Ovary (tissue), 10 donors: ENCODE measurements at places on chromosomes 11 and 22. TPM values are rescaled to one million over a fixed set of nuclear protein-coding genes. Genes with fewer than 3 reads are reported as not detected.

DNA sequence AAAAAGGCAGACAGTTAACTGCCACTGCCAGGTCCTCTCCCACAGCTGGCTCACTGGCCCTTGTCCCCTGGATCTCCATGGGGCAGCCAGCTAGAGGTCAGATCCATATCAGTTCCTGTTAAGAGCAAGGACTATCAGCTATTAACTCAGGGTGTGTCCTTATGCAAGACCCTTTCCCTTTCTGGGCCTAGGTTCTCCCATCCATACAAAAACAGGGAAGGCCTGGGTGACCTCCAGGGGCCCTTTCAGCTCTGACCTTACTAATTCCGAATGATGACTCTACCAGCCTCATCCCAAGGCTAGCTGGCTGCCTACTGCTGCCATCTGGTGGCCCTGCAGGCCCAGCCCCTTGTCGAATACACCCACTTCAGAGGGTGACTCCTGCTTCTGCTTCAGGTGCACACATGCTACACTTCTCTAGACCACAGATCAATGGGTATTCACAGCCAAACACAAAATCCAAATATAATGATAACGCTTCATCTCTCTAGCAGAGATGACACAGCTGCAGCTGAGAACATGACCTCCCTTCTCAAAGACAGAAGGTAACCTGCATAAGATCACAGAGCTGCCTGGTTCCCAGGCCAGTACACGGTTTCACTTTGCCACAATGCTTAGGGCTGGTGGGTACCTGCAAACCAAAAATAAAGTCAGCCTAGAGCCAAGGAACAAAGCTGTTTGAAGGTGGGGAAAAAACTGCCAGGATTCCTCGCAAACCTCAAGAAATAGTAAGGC, 34.1 kb downstream of the SERGEF start:
- DNase-seq: no peak
- H3K27ac ChIP-seq: no peak overlapping the region
- H3K4me1 ChIP-seq: no peaks in the 10 kb centered on the region
- no peaks in the 10 kb centered on the region for H3K36me3 ChIP-seq
- no peaks in the 10 kb centered on the region for H3K27me3 ChIP-seq
- H3K4me3 ChIP-seq: no peak overlapping the region

Gene UPK3A
- total RNA-seq: not detected

DNA sequence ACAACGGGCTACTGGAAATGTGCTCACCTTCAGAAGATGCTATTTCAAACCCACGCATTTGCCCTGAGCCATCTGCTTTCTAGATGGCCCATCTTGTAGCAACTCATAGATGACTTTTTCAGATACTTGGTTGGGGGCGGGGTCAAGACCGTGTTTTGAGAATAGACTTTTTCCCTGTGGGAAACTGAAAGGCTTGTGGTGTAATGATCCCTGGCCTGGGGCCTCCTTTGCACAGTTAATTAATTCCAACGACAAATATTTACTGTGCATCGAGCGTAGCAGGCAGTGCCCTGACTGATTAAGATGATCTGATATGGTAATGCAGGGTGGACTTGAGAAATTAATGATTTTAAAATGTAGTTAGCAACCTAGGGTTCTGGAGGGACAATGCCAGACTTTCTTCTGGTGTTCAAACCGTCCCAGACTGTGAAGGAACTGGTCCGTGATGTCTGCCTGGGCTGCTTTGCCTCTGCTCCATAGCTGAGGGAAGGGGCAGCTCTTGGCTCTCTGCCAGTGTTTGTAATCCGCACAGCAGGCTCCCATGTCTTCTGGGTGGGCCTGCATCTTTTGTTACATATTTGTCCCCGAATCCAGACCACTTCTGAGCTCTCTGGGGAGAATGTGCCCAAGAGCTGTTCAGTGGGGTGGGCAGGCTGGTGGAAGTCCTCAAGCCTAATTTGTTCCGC, 84.8 kb downstream of the ADAMTS15 start:
- H3K36me3 ChIP-seq: no peaks in the 10 kb centered on the region
- no peak overlapping the region for H3K4me3 ChIP-seq
- H3K27ac ChIP-seq: no peak overlapping the region
- H3K4me1 ChIP-seq: no peaks in the 10 kb centered on the region
- no peak for DNase-seq

GRCh38 chr11:66625041-66625751, 8.8 kb downstream of the RBM14 start:
- H3K27ac ChIP-seq: no peak overlapping the region
- H3K4me1 ChIP-seq: peaks cover 7% of the 10 kb centered on the region
- no peak for DNase-seq
- H3K4me3 ChIP-seq: no peak overlapping the region

GRCh38 chr22:48820481-48821345, 1007.0 kb downstream of the BRD1 start:
- no peak overlapping the region for H3K4me3 ChIP-seq
- no peak overlapping the region for H3K27ac ChIP-seq
- no peaks in the 10 kb centered on the region for H3K4me1 ChIP-seq
- DNase-seq: no peak
- H3K36me3 ChIP-seq: no peaks in the 10 kb centered on the region

Gene TMEM45B
- 0.57 TPM for total RNA-seq

DNA sequence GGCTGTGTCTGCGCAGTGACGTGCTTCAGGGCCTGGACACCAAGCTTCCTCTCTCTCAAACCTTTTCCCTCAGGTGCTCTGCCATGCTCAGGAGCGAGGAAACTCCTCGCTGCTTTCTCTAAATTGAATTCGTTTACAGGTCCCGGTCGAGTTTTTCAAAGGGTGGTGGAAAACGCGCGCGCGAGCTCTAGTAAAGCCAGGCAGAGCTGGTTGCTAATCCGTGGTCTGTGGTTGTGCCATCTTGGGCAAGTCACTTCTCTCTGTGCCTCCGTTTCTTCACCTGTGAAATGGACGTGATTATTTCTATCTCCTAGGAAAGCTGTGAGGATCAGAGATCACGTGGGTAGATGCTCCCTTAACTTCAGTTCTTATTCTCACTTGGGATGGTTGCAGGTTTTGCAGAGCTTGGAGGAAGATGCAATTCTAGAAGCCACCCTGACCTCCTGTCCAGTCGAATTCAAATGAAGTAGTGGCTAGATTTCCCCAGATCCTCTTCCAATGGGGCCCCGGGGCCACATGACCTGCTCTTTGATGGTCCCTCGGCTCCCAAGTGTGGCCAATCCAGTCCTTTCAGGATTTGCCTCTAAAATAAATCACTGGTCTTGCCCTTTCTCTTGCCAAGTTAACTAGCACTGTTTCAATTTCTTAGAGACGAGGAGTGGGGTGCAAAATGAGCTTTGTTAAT, 10.5 kb upstream of the ALX4 start:
- H3K36me3 ChIP-seq: no peaks in the 10 kb centered on the region
- no peak overlapping the region for H3K27ac ChIP-seq
- H3K4me3 ChIP-seq: no peak overlapping the region
- no peak for DNase-seq
- no peaks in the 10 kb centered on the region for H3K4me1 ChIP-seq
- no peaks in the 10 kb centered on the region for H3K27me3 ChIP-seq

DNA sequence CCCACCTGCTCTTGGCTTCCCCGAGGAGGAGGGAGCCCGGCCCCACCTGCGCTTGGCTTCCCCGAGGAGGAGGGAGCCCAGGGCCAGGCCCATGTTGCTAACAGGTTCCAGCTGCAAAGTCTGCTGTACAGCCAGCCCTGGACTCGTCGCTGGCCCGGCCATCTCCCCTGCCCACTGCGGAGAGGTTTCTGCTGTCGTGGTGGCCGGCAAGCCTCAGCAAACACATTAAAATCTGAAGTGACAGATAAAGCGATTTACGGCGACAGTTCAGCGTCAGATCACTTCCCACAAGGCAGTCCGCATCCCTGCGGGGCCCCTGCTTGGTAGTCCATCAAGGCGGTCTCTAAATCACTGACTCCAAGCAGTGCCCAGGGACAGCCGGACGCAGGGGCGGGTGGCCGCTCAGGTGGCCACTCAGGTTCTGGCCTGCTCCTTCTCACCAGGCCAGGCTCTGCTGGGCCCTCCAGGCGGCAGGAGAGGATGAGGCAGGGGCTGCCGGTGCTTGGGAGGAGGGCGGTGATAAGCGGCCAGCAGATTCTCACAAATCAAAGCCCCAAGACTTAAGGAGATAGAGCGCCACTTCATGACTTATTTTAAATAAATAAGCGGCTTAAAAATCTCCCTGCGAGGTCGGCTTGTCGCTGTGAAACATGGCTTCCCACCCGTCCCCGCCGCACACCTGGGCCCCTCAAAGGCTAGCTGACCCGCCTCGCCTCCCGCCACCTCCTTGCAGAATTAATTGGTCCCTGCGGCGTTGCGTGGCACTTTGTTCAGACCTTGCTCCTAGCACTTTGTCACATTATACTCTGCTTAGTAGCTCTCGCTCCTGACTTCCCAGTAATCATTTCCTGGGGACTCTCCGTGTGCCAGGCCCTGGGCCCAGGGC, 21.1 kb downstream of the MACROD1 start:
- no peak overlapping the region for H3K4me3 ChIP-seq
- H3K36me3 ChIP-seq: no peaks in the 10 kb centered on the region
- H3K4me1 ChIP-seq: peaks cover 12% of the 10 kb centered on the region
- no peak overlapping the region for H3K27ac ChIP-seq
- no peak for DNase-seq

Gene NCR3LG1
- total RNA-seq: 3.5 TPM

- H3K4me1 ChIP-seq: no peaks in the 10 kb centered on the region
- H3K27me3 ChIP-seq: no peaks in the 10 kb centered on the region
- DNase-seq: no peak
- H3K36me3 ChIP-seq: no peaks in the 10 kb centered on the region
- no peak overlapping the region for H3K4me3 ChIP-seq
These were observed 22.1 kb downstream of the IFITM10 start for GRCh38 chr11:1728301-1728700.

- H3K36me3 ChIP-seq: no peaks in the 10 kb centered on the region
- H3K27me3 ChIP-seq: no peaks in the 10 kb centered on the region
- no peaks in the 10 kb centered on the region for H3K4me1 ChIP-seq
- H3K4me3 ChIP-seq: no peak overlapping the region
These were observed 725.5 kb downstream of the METTL15 start for GRCh38 chr11:28833670-28834069.

Gene CD44
- 22.6 TPM for total RNA-seq

GRCh38 chr11:123188508-123189165, 6.4 kb downstream of the CLMP start:
- no peak overlapping the region for H3K4me3 ChIP-seq
- H3K27ac ChIP-seq: peak overlapping the region; percentile 44
- H3K4me1 ChIP-seq: peaks cover 5% of the 10 kb centered on the region
- H3K27me3 ChIP-seq: no peaks in the 10 kb centered on the region

Gene SLC25A1
- total RNA-seq: 76.4 TPM

DNA sequence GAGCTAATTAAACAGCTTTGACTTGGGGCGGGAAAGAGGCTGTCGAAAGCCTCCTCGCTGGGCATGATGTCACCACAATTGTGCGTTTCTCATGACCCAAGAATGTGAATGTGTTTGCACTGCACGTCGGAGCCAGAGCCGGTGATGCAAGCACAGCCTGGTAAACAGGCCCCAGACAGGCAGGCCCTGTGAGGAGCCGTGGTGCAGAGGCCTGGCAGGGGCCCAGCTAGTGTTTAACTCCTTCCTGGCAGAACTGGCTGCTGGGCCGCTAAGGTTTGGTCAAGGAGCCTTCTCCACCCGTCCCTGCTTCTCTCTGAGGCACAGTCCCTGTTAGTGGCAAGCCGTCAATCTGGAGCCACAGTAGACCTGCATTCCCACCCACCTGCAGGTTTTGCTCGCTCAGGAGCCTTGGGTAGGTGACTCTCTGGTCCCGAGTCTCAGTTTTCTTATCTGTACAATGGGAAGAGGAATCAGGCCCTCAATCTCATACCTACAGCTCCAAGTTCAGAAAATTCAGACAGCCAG, 25.4 kb upstream of the SMTN start:
- no peaks in the 10 kb centered on the region for H3K27me3 ChIP-seq
- DNase-seq: peak; percentile 94
- H3K4me1 ChIP-seq: peaks cover 6% of the 10 kb centered on the region
- H3K27ac ChIP-seq: peak overlapping the region; percentile 59

GRCh38 chr11:3030289-3031070, 26.7 kb downstream of the CARS1 start:
- H3K4me3 ChIP-seq: no peak overlapping the region
- no peaks in the 10 kb centered on the region for H3K36me3 ChIP-seq
- DNase-seq: no peak
- no peaks in the 10 kb centered on the region for H3K27me3 ChIP-seq
- no peaks in the 10 kb centered on the region for H3K4me1 ChIP-seq

Gene TPBGL
- 0.47 TPM for total RNA-seq

DNA sequence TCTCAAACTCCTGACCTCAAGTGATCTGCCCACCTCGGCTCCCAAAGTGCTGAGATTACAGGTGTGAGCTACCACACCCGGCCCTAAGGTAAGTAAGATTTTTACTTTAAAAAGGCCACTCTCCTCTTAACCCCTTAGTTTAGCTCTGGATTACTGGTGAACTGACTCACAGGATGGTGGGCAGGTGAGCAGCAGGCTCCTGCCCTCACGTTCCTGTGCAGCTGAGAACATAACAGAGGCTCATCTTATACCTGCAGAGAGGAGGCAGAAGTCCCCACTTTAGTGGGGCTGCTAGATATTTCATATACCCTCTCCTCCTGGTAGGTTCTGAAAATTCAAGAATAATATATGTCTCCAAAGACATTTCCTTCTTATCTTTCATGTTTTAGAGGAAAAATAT, 17.1 kb upstream of the SERPIND1 start:
- no peak for DNase-seq
- no peaks in the 10 kb centered on the region for H3K4me1 ChIP-seq
- H3K27me3 ChIP-seq: no peaks in the 10 kb centered on the region
- no peaks in the 10 kb centered on the region for H3K36me3 ChIP-seq
- no peak overlapping the region for H3K27ac ChIP-seq

Gene MS4A15
- total RNA-seq: not detected

Gene WBP2NL
- 3.2 TPM for total RNA-seq

DNA sequence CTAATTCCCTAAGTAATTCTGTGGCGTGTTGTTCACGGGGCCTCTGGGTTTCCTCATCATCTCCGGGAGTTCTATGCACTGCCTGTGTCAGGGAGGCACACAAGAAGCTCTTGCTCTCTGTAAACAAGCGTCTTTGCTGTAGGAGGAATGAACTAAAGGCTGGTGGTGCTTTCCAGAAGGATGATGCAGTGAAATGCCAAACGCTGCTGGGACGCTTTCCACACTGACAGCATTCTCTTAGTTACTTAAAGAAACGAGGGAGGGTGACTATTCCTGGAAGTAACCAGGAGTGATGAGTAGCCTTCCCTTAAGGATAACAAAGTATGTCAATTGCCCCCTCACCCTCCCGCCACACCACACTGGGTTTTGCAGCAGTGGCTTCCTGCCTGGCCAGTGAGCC, 38.5 kb upstream of the NUP50 start:
- H3K27ac ChIP-seq: no peak overlapping the region
- H3K4me1 ChIP-seq: no peaks in the 10 kb centered on the region
- H3K36me3 ChIP-seq: no peaks in the 10 kb centered on the region
- DNase-seq: no peak

Gene OR5B17
- not detected for total RNA-seq

GRCh38 chr11:70597751-70598625, 199.7 kb downstream of the CTTN start:
- H3K4me1 ChIP-seq: peaks cover 5% of the 10 kb centered on the region
- DNase-seq: no peak
- no peak overlapping the region for H3K27ac ChIP-seq
- H3K4me3 ChIP-seq: no peak overlapping the region
- no peaks in the 10 kb centered on the region for H3K27me3 ChIP-seq
